Activated CD4-positive, alpha-beta T cell treated with anti-CD3 and anti-CD28 coated beads, Interleukin-2, amount 50 U/mL, for 24 hours (primary cell): ENCODE measurements at places on chromosomes 16 and 17.

DNA sequence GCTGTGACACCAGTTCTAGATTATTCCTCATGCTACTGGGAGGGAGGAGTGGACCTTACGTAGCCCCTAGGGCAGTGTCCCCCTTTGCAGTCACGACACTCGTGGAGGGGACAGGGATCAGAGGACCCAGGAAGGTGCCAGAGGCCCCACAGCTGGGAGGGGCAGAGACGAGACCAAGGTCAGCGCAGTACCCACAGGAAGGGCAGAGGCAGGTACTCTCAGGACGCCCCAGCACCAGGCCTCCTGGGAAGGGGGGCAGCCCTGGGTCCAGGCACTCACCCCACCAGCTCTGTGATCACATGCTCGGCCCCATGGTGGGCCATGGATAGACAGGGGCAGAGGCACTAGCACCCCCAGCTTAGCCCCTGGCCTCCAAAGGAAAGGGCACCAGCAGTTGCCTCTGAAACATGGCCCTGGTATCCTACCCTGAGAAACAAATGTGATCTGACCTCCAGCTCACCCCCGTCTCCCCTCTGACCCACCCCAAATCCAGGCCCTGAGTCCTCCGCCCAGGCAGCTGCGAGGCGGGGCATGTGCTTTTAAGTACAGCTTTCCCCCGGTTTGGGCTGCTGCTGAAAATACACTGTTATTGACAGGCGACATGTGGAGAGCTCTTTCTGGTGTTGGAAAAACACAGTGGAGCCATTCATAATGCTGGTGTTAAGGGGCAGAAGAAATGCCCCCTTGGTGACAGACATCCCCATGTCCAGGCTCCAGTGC is 361.9 kb downstream of the C16orf95 start:
- no peak for DNase-seq

GRCh38 chr16:12637002-12637401 is 166.7 kb downstream of the CPPED1 start:
- DNase-seq, result no peak

DNA sequence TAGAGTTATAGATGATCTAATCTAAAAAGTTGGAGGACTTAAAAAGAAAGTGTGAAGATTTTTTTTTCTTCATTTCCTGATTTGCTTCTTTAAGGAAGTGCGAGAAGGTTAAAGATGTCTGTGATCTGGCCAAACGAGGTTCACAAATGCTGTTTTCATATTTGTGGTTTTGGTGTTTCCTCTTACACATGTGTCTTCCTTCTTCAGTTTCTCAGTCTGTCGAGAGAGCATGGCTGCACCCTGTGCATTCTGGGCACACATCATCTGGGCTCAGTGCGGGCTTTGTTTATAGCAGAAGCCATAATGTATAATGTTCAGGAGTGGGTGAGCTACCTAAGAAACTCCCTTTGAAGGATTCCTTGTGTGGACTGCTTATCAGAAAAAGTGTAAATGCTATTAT is 260.4 kb upstream of the TBX2 start:
- DNase-seq, result no peak

GRCh38 chr16:87806641-87807546 is 41.1 kb upstream of the KLHDC4 start:
- DNase-seq, result no peak

GRCh38 chr17:15341385-15341849 is at the start of gene TEKT3:
TSS of gene TEKT3 (minus strand) at chr17:15341597. CDS start at chr17:15331585, 10,012 bp downstream.
- DNase-seq, result no peak

DNA sequence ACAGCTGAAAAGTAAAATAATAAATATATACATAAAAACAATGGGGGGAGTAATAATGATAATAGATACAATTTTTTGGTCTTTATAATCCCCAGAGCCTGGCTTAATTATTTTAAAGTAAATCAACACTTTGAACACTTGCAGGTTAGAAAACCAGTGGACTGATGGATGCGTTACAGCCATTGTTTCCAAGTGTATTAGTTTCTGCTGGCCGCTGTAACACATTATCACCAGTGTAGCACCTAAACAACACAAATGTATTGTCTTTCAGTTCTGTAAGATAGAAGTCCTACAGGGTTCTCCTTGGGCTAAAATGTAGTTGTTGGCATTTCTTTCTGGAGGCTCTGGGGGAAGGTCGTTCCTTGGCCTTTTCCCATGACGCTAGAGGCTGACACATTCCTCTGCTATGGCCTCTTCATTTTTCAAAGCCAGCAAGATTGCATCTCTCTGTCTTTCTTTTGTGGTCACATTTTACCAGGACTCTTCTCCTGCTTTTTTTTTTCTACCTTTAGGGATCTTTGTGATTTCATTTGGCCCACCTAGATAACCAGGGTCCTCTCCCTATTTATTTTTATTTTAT is 116.8 kb downstream of the WWOX start:
- no peak for DNase-seq

- DNase-seq, result no peak
These were observed at the start of gene OR3A2 for GRCh38 chr17:3385869-3386816. TSS of gene OR3A2 (minus strand) at chr17:3386308.
